ENCODE measurements at places on chromosomes 11 and 22.

DNA sequence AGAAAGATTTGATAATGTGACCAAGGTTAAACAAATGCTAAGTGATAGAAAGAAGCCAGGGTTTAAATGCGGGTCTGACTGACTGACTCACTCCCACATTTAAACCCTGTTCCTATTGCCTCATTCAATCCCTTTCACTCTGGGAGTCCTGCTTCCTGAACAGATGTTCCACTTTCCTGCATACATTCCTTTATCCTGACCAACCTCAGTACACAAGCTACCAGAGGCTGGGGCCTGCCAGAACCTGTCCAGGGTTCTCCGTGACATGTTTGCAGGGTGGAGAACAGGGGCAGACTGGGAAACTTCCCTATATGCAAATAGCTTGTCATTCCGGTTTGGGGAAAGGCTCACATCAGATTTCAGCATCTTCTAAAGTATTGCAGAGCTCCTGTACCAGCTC, 3.0 kb upstream of the ANKK1 start:
- DNase-seq: no peak
- H3K27ac ChIP-seq: no peak overlapping the region
- H3K27me3 ChIP-seq: no peaks in the 10 kb centered on the region
- no peak overlapping the region for H3K4me3 ChIP-seq
- no peaks in the 10 kb centered on the region for H3K36me3 ChIP-seq

- no peak for DNase-seq
- H3K27me3 ChIP-seq: no peaks in the 10 kb centered on the region
- H3K36me3 ChIP-seq: no peaks in the 10 kb centered on the region
- peaks cover 63% of the 10 kb centered on the region for H3K4me1 ChIP-seq
- H3K27ac ChIP-seq: peak overlapping the region; percentile 96
Measured at GRCh38 chr11:108221371-108221770, 1.1 kb downstream of the NPAT start.

DNA sequence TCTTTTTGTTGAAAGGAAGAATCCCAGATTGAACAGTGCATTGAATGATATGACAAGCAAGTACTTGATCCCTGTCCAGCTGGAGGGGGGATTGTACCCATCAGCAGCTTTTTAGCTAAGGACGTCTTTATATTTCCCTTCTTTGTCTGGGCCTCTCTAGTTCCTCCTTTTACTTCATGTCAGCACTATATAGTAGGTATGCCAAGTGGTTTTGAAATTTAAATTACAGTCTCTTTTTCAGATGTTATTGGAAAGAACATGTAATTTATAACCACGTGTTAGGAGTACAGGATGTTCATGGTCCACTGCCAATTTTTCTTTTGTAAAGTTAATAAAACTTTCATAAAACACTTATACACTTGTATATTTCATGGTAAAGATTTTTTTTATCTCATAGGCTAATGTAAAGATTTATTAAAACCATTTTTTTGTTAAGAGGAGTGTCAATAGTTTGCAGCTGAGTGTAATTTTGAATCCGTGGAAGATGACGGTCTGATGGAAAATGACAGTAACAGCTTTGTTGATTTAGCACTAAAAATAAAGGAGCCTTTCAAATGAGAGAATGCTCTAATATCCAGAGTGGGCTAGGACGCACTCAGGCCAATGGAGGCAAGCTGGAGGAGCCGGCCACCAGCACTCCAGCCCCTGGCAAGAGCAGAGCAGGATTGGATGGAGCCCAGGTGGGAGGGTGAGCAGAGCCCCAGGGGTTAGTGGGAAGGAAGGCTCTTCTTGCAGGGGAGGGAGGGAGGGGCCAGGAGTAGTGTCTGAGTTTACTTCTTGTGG, 488.3 kb downstream of the INSC start:
- H3K27ac ChIP-seq: no peak overlapping the region
- DNase-seq: no peak
- H3K27me3 ChIP-seq: no peaks in the 10 kb centered on the region
- H3K4me1 ChIP-seq: peaks cover 4% of the 10 kb centered on the region
- no peaks in the 10 kb centered on the region for H3K36me3 ChIP-seq
- no peak overlapping the region for H3K4me3 ChIP-seq

DNA sequence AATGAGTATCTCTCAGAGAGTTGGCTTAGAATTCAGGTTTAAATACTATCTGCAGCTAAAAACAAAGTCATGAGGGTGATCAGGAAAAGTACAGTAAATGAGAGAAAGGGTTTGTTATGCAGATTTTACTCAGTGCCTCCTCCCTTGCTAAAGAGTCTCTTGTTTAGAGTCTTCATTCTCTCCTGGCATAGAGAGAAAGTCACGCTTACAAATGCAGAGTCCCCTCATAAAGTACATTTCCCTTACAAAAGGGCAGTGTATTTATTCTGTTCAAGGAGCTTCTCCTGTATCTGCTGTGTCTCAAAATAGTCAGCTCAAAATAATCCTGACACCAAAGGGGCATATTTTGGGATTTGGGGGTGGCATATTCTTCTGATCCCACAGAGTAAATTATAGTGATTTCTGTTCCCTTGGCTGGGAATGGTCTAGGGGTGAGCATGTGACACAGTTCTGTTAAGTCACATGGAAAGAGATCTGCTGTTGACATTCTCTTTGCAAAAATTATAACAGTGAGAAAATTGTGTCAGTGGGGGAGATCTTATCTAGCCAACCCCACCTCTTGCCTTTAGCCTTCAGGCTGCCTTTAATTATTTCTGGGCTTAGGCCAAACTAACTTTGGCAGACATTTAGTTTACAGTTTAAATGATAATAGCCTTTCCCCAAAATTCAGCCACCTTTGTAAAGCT, 102.9 kb downstream of the MTNR1B start:
- no peak overlapping the region for H3K27ac ChIP-seq
- no peak for DNase-seq
- no peaks in the 10 kb centered on the region for H3K36me3 ChIP-seq
- no peaks in the 10 kb centered on the region for H3K4me1 ChIP-seq

- no peaks in the 10 kb centered on the region for H3K36me3 ChIP-seq
- H3K4me3 ChIP-seq: no peak overlapping the region
- H3K27ac ChIP-seq: no peak overlapping the region
- H3K27me3 ChIP-seq: no peaks in the 10 kb centered on the region
- DNase-seq: no peak
Measured at GRCh38 chr11:34318111-34319037, 39.4 kb downstream of the ABTB2 start.

GRCh38 chr11:129396454-129396853, 20.8 kb downstream of the BARX2 start:
- no peaks in the 10 kb centered on the region for H3K27me3 ChIP-seq
- H3K27ac ChIP-seq: no peak overlapping the region
- DNase-seq: no peak
- no peaks in the 10 kb centered on the region for H3K36me3 ChIP-seq
- no peak overlapping the region for H3K4me3 ChIP-seq
- H3K4me1 ChIP-seq: no peaks in the 10 kb centered on the region

DNA sequence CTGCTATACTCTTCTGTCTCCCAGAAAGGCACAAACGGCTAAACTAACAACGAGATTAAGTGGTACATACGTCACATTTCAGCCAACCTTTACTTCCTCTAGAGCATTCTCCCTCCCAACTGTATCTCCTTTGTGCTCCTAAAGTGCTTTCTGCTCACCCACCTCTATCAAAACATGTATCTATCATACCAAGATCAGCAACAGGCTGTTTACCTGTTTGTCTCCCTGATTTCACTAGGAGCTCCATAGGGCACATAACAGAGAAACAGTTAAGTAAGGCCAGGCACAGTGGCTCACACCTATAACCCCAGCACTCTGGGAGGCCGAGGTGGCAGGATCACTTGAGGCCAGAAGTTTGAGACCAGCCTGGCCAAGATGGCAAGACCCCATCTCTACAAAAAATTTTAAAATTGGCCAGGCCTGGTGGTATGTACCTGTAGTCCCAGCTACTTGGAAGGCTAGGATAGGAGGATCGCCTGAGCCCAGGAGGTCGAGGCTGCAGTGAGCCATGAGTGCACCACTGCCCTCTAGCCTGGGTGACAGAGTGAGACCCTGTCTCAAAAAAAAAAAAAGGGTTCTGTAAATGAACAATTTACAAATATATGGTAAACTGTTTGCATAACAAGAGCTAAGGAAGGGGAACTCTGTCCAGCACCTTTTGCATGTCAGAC, 2.8 kb downstream of the NDUFC2 start:
- no peaks in the 10 kb centered on the region for H3K27me3 ChIP-seq
- H3K4me3 ChIP-seq: no peak overlapping the region
- DNase-seq: no peak
- no peaks in the 10 kb centered on the region for H3K36me3 ChIP-seq
- H3K27ac ChIP-seq: no peak overlapping the region

DNA sequence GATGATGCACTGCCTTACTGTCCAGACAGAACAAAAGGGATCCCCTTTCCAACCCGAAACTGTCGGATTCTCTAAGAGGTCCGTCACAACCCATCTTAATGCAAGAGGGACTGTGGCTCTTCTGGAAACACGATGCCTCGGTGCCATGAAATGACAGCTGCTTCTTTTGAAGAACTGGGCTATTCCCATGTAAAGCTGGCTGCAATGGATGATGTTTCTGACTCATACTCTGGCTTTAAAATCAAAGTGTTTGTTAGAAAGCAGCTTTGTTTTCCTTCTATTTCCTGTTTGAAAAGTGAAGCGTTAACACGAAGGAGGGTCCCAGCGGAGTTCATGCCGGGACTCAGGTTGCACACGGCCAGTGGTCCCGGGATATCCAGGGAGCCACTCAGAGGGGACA, 3.1 kb downstream of the TP53AIP1 start:
- DNase-seq: no peak
- H3K27me3 ChIP-seq: no peaks in the 10 kb centered on the region
- peaks cover 3% of the 10 kb centered on the region for H3K36me3 ChIP-seq

DNA sequence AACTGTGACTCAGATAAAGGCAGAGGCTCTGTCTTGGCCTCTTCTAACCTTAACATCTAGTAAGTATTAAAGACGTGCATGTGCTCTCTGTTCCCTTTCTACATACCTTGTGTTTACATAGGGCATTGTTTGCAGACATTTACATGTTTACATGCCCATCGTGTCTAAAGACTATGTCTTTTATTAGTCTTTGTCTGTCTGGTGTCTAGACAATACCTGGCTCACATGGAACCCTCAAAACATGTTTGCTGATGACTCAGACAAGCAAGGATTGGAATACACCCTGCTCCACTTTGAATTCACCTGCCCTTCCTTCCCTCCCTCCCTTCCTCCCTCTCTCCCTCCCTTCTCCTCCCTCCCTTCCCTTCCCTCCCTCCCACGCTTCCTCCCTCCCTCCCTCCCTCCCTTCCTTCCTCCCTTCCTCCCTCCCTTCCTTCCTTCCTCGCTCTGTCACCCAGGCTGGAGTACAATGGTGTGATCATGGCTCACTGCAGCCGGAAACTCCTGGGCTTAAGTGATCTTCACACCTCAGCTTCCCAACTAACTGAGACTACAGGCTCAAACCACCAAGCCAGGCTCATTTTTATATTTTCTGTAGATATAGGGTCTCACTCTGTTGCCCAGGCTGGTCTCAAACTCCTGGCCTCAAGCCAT, 23.7 kb upstream of the SORL1-AS1 start:
- H3K36me3 ChIP-seq: no peaks in the 10 kb centered on the region
- H3K27ac ChIP-seq: peak overlapping the region; percentile 58
- H3K4me3 ChIP-seq: no peak overlapping the region
- H3K4me1 ChIP-seq: peaks cover 18% of the 10 kb centered on the region
- DNase-seq: no peak
